ENCODE measurements at places on chromosomes 3 and 15. TPM values are rescaled to one million over a fixed set of nuclear protein-coding genes. Genes with fewer than 3 reads are reported as not detected.

Gene ARNT2
- total RNA-seq: 1.0 TPM

Gene PLCH1
- 0.49 TPM for total RNA-seq

Gene CLSTN2
- total RNA-seq: under 0.01 TPM

Gene GOLGA8S
- not detected for total RNA-seq

Gene BFSP2
- not detected for total RNA-seq

Gene NR2E3
- not detected for total RNA-seq

Gene ADIPOQ
- total RNA-seq: not detected

Gene LRTM1
- total RNA-seq: not detected

Gene CLDN16
- 0.37 TPM for total RNA-seq

Gene SCG5
- total RNA-seq: 1.3 TPM
